ENCODE measurements at places on chromosomes 1 and 21.

DNA sequence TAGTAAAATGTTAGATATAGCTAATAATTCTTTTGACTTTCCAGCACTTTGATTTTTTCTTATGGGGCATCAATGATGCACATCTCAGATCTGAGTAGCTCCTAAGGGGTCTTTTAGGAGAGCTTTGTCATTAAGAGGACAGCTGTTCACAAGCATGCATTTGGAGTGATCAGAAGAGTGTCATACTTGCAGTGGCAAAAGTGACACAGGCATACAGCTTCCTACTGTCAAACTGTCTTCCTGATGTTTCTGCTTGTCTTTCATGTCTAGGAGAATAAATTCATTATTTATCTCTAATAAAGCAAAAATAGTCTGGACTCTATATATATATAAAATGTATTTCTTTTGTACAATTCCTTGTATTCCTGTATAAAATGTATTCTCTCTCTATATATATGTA is 273.0 kb downstream of the PAPPA2 start:
- no peak for DNase-seq

GRCh38 chr1:155880251-155880650 is 20.9 kb downstream of the SYT11 start:
- no peak for DNase-seq

DNA sequence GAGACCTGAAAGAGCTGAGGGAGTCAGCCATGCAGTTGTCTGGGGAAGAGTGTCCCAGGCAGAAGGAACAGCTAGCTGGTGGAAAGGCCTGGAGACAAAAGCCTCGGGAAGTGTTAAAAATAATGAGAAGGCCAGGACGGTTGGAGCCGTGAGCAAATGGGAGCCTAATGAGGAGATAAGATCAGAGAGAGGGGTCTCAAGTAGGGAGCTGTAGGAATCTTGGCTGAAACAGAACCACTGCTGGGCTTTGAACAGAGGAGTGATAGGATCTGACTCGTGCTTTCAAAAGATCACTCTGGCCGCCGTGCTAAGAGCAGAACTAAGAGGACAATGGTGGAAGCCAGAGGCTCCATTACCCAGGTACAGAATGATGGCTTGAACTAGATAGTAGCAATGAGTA is 1.9 kb upstream of the FOXJ3 start:
- DNase-seq: no peak

GRCh38 chr1:101200513-101200912 is 36.3 kb upstream of the S1PR1 start:
- DNase-seq: no peak

GRCh38 chr1:48878191-48878940 is 101.7 kb upstream of the BEND5 start:
- no peak for DNase-seq

DNA sequence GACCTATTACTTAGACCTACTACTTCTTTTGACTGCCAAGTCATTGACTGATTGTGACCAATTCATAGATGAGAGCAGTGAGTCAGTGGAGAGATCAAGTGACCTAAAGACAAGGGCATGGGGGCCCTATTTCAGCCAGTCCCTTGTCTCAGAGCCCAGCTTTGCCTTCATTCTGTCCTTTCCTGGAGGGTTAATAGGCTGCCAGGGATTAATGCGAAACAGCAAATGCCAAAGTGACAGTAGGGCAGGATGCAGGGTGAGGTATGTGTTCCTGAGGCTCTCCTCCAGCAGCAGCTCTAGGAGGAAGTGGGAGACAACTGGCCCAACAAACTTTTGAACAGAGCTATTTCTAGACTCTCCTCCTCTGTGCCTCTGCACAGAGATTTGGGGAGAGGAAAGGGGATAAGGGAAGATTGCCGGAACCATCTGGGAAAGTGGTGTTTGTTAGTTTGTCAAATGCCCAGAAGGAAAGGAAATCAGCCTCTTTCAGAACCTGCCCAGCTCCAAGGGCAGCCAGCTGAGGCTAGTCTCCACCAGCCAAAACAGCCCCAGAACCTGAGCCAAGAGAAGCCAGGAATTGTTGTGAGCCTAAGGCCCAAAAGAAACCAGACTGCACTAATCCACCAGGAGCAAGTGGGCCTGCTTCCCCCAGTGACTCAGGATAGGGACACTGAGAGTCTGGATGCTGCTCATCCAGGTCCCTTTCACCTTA is 4.9 kb upstream of the S100A3 start:
- no peak for DNase-seq

DNA sequence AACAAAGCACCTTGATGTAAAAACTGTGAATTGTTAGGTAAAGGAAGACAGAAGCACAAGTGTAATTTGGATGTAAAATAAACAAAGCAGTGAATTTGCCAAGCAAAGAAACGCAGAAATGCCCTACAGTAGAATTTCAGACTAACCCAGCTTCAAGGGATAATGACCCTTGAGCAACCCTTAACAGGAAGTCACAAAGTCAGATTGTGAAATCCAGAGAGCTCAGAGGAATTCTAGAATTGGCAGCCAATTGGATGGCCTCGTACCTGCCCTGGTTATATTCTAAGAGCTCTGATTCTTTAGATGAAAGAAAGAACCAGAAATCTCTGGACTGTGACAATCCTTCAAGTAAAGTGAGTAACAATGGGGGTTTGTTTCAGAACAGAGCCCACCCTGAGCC is 152.7 kb upstream of the CHRM3 start:
- no peak for DNase-seq

GRCh38 chr1:182739545-182739944 is 50.0 kb upstream of the NPL start:
- no peak for DNase-seq

- no peak for DNase-seq
These were observed 35.6 kb downstream of the SHCBP1L start for GRCh38 chr1:182917378-182917777.

- no peak for DNase-seq
These were observed 130.2 kb downstream of the CAPN8 start for GRCh38 chr1:223535319-223535718.

DNA sequence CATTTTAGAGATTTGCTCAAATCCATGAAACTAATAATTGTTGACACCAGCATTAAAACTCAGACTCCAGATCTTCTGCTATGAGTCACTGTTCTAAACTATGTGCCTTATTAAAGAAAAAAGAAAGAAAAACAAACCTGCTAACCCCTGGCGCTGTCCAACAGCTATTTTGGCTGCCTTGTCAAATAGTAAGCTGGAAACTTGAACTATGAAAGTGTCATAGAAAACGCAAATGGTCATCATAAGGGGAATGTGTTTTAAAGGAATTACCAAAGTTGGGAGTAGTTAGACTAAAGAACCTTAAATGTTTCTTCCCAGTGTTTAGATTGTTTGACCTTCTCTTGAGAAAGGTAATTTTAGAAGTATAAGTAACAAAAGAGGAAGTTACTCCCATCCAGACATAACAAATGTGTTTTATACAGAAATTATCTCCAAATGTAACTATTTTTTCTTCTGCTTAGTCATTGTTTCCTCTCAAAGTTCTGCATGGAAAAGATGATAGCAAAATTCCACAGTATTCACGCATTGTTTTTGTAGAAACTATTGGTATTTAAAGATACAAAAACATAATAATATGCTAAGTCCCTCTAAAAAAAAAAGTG is 272.4 kb downstream of the TPR start:
- no peak for DNase-seq

- DNase-seq: no peak
These were observed 30.6 kb downstream of the QSOX1 start for GRCh38 chr1:180185281-180185680.

GRCh38 chr1:207344221-207344620 is 22.7 kb downstream of the CD55 start:
- DNase-seq: no peak

- no peak for DNase-seq
These were observed 54.5 kb upstream of the MRPS6 start for GRCh38 chr21:34018910-34019309.

GRCh38 chr1:56824938-56825337 is 5.7 kb upstream of the FYB2 start:
- DNase-seq: no peak

DNA sequence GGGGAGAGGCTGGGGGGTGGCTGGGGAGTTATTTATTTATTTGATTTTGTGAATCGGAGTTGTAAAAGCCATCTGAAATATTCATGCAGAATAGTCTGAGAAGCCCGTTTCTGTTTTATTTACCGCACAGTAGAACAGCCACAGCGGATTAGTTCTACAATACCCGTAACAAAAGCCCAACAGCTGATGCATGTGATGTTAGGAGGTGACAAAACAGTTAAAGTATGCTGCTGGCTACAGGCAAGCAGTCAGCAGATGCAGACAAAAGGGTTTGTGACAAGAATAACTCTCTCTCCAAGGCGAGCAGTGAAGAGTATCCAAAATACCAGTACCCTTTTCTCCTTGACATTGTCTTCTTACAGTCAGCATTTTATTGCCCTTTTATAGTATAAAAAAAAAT is 42.0 kb downstream of the PROX1 start:
- DNase-seq: no peak

DNA sequence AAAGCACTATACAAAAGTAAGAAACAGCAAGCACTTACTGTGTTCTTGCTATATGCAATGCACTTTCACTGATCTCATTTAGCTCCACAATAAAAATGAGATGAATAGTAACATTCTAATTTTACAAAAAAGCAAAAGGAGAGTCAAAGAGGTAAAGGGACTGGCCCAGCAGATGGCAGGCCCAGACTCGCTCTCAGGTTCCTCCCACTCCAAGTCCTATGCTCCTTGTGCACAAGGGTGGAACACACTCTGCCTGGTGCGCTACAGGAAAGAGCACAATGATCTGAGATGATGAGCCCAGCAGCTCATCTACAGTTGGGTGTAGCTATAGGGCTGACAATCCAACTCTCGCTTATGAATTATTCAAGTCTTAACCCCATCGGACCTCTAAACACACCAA is 94.1 kb upstream of the LYST start:
- no peak for DNase-seq

GRCh38 chr1:205772607-205773032 is 2.7 kb downstream of the RAB29 start:
- no peak for DNase-seq

- no peak for DNase-seq
These were observed 188.1 kb downstream of the ZNF281 start for GRCh38 chr1:200221614-200222282.

GRCh38 chr21:29187944-29188343 is 57.5 kb downstream of the MAP3K7CL start:
- DNase-seq: no peak

DNA sequence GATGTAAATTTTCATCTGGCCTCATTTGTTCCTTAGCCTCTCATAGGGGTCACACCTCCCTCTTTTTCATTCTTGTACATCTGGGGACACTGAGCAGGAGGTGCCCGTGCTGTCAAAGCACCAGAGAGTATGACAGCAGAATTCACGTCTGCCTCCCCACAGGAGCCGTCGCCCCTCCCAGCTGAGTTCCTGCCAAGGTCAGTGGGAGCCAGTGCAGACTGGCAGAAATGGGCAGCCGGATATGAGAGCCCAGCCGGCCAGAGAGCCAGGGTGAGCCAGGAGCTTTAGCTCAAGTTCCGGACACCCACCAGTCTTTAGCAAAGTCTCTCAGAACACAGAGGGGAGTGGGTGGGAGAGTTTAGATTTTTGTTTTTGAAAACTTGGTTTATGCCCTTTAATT is 21.9 kb downstream of the GPR137B start:
- DNase-seq: no peak

DNA sequence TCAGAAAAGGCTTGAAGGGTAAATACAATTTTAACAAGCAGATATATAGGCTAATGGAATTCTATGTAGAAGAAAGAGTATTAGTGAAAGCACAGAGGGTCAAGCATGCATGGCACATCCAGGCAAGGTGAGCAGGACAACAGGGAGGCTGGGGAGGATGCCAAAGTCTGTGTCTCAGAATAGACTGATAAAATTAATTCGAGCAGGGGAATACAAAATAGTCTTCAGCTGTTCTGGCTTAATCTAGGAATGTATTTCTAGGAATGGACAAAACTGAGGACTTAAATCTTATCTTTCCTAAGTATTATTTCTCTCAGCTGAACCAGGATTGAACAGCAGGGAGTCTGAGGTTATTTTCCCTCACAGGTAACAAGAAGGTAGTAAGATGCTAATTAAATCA is 35.2 kb downstream of the NVL start:
- no peak for DNase-seq

- no peak for DNase-seq
These were observed 65.7 kb upstream of the RAVER2 start for GRCh38 chr1:64679177-64679576.

DNA sequence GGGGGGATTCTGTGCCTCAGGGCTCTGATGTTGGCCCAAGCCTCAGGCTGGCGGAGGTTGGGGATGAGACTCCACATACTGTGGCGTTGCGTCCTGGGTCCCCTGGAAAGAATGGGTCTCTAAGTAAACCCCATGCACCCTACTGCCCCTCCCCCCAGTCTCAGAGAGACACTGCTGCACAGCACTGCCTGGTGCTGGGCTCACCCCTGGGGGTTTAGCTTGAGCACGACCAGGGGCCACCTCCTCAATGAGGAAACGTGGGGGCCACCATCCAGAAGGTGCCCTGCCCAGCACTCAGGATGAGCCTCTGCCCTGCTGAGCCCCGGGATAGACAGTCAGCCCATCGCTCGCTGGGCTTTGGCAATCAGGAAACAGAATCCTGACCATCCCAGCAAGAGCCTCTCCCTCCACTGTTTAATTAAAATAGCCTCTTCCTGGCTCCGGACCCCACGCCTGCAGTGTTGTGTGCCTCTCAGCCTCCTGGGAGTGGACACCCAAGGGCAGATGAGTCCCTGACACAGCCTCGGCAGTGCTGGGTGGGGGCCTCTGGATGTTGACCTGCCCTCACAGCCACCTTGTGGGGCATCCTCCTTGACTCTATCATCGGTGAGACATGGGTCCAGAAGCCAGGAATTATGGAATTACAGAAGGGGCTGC is 3.5 kb upstream of the KRTAP10-4 start:
- DNase-seq: no peak

GRCh38 chr1:56175211-56175610 is 404.2 kb downstream of the PLPP3 start:
- DNase-seq: no peak

GRCh38 chr1:171581226-171581625 is 40.8 kb upstream of the MYOCOS start:
- DNase-seq: no peak

DNA sequence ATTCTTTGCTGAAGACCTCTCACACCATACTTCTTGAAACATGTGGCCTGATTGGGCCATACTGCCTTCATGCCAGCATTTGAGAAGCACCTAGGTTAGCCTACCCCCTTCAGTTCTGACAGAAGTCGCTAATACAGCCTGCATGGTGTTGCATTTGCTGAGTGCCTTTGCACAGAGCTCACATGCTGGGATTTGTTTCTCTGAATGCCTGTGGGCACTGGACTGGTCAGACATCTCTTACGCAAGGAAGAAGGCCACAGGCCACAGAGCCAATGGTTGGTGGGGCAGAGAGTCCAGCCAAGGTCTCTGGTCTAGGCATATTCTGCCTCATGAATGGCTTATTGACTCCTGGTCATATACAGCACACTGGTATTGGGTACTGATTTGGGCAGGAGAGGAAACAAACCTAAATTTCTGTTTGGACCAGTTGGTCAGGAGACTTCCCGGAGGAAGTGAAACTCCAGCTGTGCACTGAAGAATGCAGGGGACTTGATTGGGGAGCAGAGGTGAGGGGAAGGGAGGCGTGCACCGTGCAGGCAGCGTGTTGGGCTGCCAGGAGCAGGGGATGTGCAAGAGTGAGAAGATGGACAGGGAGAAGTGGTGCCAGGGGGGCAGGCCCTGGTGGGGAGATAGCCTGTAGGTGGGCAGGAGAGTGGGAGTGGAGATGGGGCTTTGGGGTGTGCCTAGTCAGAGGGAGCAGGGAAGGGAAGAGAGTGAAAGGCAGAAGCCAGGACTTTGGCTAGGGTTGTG is 18.1 kb downstream of the URB2 start:
- DNase-seq: no peak

GRCh38 chr1:6225651-6226050 is 10.1 kb downstream of the ICMT start:
- no peak for DNase-seq

Measured in stimulated activated CD4-positive, alpha-beta T cell treated with anti-CD3 and anti-CD28 coated beads, TNF-alpha, amount 100 ng/mL, for 24 hours (primary cell).